Fibroblast of upper back skin (primary cell): ENCODE measurements at places on chromosomes 1 and 21.

- DNase-seq: no peak
Observed at GRCh38 chr1:157154940-157155514, 16.8 kb upstream of the ETV3 start.

DNA sequence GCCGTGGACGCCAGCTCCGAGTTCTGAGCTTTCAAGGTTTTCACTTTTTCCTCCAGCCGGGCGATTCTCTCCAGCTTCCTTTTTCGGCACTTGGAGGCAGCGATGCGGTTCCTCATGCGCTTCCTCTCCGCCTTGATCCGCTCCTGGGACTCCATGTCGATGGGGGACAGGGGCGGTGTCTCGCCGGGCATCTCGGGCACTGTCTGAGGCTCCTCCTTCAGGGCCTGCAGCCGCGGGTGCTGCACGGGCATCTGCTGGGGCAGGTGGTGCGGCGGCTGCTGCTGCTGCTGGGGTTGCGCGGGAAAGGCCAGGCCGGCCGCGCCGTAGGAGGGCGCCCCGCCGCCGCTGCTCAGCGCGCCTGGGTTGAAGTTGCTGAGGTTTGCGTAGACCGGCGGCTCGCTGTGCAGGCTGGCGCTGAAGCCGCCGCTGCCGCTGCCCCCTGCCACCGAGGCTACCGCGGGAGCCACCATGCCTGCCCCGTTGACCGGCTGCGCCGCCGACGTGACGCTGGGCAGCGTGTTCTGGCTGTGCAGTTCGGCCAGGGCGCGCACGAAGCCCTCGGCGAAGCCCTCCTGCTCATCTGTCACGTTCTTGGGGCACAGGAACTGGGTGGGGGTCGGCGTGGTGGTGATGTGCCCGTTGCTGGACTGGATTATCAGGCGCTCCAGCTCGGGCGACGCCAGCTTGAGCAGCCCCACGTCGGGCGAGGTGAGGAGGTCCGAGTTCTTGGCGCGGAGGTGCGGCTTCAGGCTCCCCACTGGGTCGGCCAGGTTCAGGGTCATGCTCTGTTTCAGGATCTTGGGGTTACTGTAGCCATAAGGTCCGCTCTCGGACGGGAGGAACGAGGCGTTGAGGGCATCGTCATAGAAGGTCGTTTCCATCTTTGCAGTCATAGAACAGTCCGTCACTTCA lies 1.4 kb downstream of the JUN start:
- peak; percentile 34 for DNase-seq

- DNase-seq: no peak
Observed at GRCh38 chr21:34372321-34372720, 3.0 kb upstream of the SMIM11 start.

DNA sequence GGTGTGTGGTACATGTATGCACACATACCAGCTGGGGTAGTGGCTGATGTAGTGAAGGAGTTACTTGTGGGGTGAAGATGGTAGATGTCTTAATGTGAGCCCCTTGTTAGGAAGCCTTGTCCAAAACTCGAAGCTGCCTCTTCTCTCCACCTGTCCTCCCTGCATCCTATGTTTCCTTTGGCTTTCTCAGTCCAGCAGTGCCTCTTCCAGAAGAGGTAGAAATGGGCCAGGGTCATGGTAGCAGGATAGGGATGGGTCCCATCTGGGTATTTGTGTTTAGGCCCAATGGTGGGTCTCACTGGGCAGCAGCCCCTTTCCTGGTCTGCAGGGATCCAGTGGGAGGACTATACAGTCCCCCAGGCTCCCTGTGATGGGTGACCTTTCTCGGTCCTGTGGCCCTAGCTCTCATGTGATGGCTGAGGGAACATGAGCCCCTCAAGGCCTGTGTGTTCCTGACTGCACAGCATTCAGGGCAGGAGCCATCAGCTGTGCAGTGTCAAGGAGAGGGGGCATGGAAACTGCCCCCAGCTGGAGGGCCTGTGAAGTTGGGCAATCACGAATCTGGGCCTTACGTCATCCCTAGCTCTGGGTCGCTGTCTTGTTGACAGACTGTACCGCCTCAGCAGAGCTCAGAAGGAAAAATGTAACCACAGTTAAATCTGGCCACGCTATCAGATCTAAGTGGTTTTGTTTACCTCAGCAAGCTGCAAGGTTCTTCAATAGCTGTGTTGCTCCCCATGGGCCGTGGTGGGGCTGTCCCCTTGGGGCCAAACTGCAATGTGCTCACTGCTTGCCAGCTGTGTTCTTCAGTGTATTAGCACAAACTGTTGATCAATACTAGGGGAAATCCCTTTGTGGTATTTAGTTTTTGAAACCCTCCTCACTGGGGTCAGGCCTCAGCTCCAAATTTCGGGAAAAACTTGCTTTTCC lies 82.7 kb downstream of the NOS1AP start:
- DNase-seq: peak; percentile 33

GRCh38 chr1:15191267-15191666 lies 37.7 kb downstream of the TMEM51 start:
- DNase-seq: no peak

DNA sequence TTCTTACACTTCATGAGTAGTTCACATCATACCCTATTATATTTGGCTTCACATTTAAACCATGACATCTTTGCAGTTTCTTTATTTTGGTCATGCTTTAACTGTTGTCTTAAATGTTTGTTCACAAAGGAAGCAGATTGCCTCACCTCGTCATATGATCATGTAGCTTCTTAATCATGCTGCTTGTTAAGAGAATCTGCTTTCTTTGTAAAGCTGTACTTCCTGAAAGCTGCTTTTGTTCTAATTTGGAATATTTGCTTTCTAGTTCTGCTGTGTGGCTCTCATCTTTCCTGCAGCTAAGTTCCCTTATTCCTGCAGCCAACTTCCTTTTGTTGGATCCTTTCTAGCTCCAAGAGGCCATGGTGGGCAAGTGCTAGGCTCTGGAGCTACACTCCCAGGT lies 62.9 kb upstream of the SIM2 start:
- DNase-seq: no peak

- no peak for DNase-seq
Observed at GRCh38 chr1:154773551-154773950, 96.5 kb downstream of the KCNN3 start.

DNA sequence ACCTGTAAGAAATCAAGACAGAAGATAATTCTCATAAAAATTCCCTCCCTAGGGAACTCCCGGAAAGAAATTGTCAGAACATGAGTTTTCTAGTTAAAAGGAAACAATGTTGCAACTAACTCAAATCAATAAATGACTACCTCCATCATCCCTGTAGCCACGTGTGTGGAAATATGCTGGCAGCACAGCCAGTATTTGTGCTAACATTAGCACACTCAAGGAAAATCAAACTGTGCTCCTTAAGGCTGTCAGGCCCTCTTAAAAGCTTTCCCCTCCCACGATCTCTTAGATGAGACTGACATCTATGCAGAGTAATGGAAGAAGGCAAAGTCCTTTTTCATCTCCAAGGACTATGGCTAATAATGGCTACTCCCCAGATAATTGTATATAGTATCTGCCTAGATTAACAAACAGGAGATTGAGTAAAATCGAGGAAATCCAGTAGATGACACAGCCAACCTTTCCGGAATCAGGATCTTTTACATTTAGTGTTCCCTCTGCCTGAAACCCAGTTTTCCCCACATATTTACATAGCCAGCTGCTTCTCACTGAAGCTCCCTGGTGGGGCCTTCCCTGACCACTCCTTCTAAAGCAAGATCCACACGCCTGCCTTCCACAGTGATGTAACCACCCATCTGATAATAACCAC lies 50.9 kb upstream of the NR5A2 start:
- no peak for DNase-seq

- DNase-seq: no peak
Observed at GRCh38 chr21:30935121-30935888, 53.9 kb upstream of the KRTAP11-1 start.

- DNase-seq: no peak
Observed at GRCh38 chr1:6803357-6803756, 18.1 kb downstream of the CAMTA1 start.

DNA sequence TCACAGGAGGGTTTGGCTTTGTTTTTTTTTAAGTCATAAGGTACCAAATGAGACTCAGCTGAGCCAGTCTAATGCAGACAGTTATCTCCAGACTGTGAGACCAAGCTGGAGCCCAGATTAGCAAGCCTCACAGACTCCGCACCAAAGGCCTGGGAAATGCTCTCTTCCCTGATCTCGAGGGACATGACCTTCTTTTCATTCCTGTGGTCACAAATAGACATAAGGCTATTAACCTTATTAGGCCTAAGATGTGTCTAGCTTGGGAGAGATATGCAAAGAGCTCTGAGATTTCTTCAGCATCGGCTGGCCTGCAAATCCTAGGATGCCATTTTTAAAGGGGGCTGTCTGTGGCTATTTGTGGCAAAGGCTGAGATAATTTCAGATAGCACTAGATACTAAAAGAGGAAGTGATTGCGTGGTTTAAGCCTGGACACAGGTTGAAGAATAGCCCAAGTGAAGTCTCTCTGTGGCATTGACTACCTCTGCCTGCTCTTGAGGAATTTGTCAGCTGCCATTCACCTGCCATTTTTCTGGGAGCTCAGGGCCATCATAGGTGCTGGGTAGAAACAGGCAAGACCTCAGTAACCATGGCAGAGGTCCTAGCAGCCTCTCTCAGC lies 301.3 kb downstream of the SIPA1L2 start:
- DNase-seq: no peak

- DNase-seq: no peak
Observed at GRCh38 chr1:4126731-4127591, 226.9 kb upstream of the C1orf174 start.

GRCh38 chr1:44489481-44489880 lies 84.4 kb downstream of the RNF220 start:
- peak; percentile 23 for DNase-seq

DNA sequence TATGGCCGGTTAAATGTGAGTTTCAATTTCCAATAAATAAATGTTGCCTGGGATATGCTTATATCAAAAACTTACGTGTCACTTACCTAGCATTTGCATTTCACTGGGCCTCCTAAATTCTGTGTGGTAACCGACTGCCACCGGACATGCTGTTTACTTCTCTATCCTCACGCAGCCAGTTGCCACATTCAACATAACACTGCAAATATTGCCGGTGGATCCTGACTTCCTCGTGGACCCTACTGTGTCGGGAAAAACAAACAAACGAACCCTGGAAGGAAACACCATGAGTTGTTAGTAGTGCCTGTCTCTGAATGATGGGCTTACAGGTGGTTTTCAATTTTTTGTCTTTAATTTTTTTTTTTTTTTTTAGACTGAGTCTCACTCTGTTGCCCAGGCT lies 54.1 kb downstream of the RIPK4 start:
- no peak for DNase-seq

DNA sequence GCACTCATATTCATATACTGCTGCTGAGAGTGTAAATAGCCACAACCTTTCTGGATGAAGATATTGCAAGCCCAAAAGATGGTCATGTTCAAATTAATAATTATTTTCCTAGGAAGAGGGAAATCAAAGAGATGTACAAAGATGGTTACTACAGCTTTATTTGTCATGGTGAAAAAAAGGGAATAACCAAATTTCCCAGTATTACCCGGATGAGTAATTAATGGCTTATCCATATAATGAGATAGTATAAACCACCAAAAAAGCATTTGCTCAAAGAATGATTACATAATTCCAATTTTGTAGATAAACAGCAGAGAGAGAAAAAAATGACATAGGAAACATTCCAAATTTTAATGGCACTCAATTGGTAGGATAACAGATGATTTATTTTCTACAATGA lies 165.6 kb downstream of the C1orf21 start:
- no peak for DNase-seq

DNA sequence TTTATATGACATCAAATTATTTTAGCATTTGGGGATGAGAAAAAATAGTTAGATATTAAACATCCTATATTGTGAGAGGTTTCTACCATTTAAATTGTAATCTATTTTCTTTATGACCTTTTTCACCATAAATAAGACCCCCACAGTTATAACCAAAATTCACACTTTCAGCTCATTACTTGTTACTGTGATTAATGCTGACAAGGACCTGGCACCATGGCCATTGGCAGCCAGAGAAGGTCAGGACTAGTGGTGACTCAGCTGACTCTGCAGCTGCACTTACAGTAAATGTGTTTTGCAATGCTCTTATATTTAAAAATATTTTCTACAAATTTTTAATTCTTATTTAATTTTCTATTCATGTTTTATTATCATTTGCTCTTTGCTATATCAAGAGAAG lies 133.3 kb upstream of the C1orf105 start:
- peak; percentile 64 for DNase-seq

GRCh38 chr1:2431518-2431917 lies 19.2 kb upstream of the PEX10 start:
- DNase-seq: no peak

- DNase-seq: peak; percentile 7
Observed at GRCh38 chr1:14578156-14578555, 20.3 kb upstream of the KAZN start.

DNA sequence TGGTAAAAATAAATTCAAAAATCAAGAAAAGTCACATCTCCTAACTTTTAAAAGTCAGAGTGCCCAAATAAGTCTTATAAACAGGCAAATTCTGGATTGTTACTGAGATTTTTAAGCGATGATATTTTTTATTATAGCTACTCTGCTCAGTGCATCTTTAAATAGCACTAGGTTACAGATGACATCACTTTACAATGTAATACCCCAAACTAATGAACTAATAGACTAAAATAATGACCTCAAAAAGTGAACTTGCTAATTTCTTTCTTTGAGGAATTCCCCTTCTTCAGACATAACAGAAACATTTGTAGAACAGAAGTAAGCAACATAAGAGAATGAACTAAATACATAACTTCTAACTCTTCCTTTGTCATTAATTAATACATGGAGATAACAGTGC lies 33.0 kb upstream of the ACTA1 start:
- DNase-seq: no peak

DNA sequence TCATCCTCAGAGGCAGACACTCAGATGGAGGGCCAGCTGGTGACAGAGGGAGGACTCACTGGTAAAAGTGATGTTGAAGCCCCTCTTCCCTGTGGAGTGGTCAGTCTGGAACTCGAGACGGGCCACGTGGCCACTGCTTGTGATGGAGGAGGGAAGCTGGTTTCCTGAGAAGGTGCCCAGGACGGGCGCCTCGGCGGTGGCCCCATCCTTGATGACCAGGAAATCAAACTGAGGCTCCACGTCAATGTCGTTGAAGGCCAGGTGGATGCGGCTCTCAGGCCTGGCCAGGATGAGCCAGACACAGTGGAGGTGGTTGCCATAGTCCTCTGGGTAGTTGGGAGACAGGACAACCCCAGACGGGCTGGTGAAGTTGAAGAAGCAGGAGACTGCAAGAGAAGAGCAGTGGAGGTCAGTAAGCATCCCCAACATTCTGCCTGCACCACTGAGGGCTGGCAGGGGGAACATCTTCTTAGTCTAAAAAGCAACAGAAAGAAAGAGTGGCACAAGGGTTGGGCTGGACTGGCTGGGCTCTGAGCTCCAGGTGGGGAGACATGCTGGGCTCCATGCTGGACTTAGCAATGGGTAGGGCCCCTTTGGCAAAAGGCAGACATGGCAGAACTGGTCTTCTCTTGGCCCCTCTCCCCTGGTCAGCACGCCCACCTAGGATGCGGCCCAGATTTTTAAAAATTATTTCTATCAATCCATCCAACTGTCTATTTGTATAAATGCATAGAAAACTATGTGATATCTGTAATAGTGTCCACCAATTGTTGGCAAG lies 120.5 kb upstream of the HMGB4 start:
- DNase-seq: no peak

GRCh38 chr1:19091196-19091953 lies 118.7 kb downstream of the UBR4 start:
- peak; percentile 24 for DNase-seq

- no peak for DNase-seq
Observed at GRCh38 chr1:92343061-92343460, 44.2 kb downstream of the RPAP2 start.
